Stimulated activated CD8-positive, alpha-beta memory T cell treated with anti-CD3 and anti-CD28 coated beads, Interleukin-15, amount 100 ng/mL, for 48 hours (primary cell): ENCODE measurements at places on chromosomes 7 and 10.

DNA sequence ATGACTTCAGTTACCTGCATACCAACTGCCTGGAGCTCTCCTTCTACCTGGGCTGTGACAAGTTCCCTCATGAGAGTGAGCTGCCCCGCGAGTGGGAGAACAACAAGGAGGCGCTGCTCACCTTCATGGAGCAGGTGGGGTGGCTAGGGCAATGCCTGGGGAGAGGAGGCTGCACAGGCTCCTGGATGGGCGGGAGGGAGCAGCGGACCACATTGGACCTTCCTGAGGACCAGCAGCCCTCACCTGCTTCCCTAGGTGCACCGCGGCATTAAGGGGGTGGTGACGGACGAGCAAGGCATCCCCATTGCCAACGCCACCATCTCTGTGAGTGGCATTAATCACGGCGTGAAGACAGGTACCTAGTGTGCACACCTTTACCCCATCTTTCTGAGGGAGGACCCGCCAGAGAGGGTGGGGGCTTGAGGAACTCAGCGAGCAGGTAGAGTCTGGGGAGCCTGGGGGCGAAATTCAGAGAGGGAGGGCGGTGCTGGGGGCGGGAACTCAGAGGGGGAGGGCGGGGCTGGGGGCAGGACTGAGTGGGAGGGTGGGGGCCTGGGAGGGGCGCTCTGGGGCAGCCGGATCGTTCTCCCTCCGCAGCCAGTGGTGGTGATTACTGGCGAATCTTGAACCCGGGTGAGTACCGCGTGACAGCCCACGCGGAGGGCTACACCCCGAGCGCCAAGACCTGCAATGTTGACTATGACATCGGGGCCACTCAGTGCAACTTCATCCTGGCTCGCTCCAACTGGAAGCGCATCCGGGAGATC lies 9.0 kb downstream of the AEBP1 start:
- DNase-seq = no peak

GRCh38 chr7:156236936-156237599 lies 403.5 kb upstream of the RNF32 start:
- no peak for DNase-seq

DNA sequence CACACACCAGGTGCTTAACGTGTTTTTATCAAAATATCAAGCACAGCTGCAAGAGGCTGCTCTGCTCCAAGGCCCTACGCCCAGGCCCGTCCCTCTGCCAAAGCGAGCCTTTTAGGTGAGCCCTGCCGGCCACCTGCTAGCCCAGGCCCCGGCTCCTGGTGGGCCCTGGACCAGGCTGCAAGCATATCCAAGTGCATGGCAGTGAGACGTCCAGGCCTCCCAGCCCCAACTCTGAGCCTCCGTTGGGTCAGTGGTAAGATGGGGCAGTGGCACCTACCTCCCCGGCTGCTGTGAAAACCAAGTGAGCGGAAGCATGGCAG lies 136.2 kb downstream of the LHPP start:
- no peak for DNase-seq

DNA sequence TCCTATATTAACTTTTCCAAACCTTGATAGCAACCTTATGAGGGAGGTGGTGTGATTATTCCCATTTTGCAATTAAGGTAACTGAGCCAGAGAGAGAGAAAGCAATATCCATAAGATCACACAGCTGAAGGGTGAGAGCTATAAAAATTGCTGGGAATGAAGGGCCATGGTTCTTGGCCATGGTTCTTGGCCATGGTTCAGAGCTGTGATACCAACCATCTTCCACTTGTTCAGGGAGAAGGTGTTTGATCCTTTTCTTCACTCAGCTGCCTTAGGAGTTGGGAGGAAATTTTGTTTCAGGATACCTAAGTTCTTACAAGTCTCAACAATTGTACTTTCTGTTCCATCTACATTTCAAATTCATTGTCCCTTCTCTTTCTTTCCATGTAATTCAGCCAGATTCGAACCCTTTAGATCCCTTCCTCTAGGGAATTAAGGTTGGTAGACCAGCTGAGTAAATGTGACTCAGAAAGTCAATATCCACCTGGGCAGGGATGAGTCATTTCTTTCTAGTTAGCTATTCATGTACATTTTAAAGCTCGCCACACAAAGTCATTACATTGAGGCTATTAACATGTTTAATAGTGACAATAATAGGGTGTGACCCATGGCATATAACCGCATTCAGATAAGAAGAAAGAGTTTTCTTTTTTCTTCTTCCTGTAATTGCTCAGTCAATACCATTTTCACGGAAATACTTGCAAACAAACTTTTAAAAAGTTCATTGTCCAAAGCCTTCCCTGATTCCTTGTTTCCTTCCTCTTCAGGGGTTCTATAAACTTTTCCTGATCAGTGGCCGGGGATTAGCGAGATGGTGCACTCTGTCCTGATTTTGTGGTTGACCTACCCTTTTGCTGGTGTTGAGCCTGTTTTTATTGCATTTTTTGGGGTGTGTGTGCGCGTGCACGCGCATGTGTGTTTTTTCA lies 143.4 kb downstream of the TCF7L2 start:
- no peak for DNase-seq

- DNase-seq = no peak
Observed at GRCh38 chr10:60298408-60299389, 91.0 kb downstream of the ANK3 start.

GRCh38 chr10:78572565-78572964 lies 496.2 kb upstream of the ZMIZ1 start:
- no peak for DNase-seq

DNA sequence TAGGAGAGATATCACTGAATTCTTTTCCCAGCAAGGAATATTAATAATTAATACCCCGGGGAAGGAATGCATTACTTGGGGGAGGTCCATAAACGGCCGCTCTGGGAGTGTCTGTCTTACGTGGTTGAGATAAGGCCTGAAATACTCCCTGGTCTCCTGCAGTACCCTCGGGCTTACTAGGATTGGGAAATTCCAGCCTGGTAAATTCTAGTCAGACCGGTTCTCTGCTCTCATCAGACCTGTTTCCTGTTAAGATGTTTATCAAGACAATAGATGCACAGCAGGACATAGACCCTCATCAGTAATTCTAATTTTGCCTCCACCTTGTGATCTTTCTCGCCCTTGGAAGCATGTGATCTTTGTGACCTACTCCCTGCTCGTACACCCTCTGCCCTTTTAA lies 162.8 kb upstream of the KCND2 start:
- no peak for DNase-seq

- DNase-seq = no peak
Observed at GRCh38 chr7:78224923-78225322, 426.4 kb downstream of the PHTF2 start.
